ENCODE measurements at places on chromosomes 5 and 9. TPM values are rescaled to one million over a fixed set of nuclear protein-coding genes. Genes with fewer than 3 reads are reported as not detected.

DNA sequence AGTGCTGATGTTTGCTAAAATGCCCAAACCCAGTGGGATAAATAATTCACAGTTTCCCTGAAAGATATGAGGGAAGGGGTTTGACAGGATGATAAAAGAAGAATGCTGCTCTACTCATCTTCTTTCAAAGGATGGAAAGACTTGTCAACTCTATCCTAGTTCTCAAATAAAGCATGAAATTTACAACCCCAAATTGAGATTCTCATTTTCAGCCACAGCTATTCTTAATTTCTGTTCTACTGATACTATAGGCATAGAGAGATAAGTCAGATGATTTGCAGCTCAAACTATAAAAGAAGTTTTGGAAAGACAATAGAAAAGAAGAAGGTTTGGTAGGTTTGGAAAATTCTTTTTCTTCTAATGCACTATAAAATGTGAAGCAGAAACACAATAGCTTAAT lies 542.6 kb downstream of the CSNK1G3 start:
- DNase-seq: no peak

DNA sequence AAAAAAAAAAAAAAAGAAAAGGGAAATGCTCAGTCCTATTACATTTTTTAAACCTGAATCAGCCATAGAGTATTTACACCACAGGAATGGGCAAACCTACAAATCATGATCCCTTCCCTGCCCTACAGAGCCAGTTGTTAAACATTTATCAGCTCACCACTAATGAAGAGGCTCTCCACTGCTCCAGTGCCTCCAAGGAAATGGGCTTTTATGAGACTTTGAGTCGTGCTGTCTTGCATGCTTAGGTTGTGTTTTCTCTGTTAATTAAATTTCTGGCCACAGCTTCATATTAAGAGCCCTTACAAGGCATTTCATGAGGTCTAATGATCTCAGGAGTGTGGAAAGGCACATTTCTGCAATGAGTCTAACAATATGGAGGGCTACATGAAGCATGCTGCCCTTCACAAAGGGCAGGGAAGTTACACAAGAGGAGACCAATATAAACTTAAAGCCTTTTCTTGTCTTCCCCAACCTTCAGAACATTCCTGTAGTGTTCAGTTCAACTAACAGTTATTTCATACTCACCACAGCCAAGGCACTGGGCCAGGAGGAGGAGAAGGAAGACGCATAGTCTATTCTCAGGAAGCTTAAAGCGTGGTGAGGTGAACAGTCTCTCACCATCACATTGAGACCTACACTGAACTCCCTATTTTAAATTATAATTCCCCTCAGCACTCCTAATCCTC lies 140.1 kb upstream of the ABCA1 start:
- no peak for DNase-seq

DNA sequence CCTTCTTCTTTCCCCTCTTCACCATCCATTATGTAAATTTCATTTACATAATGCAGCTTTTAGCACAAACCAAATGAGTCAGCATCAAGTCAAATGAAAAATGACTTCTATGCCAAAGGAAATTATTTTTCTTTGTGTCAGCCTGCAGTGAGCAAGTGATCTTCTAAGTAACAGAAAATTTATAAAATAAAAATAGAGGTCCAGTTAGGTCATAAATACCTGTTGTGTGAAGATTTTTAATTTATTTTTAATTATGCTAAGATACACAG lies 16.7 kb upstream of the THG1L start:
- no peak for DNase-seq

- no peak for DNase-seq
Observed at GRCh38 chr5:509611-510185, 14.6 kb downstream of the SLC9A3 start.

- DNase-seq: no peak
Observed at GRCh38 chr5:94793816-94794198, 175.3 kb downstream of the SLF1 start.

GRCh38 chr9:22590336-22591033 lies 143.9 kb downstream of the DMRTA1 start:
- DNase-seq: no peak

DNA sequence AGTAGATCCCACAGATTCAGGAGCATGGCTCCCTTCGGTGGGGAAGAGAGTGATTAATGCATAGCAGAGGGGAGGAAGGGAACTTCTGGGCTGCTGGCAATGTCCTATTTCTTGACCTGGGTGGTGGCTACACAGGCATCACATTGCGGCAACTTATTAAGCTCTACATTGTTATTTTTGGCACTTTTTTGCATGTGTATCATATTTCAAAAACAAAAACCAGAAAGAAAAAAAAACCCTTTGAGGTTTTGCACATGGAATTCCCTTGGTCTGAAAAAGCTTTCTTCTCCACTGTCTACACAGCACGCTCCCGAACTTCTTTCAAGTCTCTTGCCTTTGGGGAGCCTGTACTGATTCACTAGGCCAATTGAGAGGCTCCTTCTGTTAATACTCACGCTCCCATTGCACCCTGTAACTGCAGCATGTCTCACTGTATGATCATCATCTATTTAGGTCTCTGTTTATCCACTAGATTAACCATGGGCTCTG lies 25.1 kb downstream of the CEMIP2 start:
- DNase-seq: no peak

DNA sequence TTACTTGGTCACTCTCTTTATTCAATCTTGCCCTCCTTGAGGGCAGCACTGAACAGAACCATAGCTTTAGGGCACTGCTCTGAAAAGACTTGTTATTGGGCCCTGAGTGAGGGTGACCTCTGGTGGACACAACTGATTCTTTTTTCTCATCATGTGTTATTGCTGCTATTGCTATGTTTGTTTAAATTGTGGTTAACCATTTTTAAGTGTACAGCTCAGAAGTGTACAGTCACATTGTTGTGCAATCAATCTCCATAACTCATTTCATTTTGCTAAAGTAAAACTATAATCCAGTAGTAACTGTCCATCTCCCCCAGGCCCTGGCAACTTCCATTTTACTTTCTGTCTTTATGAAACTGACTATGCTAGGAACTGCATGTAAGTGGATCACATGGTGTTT lies 351.1 kb upstream of the RIOK2 start:
- DNase-seq: no peak

- no peak for DNase-seq
Observed at GRCh38 chr5:110686270-110686669, 40.2 kb downstream of the TMEM232 start.

GRCh38 chr5:94463739-94464138 lies 154.7 kb downstream of the KIAA0825 start:
- DNase-seq: no peak

DNA sequence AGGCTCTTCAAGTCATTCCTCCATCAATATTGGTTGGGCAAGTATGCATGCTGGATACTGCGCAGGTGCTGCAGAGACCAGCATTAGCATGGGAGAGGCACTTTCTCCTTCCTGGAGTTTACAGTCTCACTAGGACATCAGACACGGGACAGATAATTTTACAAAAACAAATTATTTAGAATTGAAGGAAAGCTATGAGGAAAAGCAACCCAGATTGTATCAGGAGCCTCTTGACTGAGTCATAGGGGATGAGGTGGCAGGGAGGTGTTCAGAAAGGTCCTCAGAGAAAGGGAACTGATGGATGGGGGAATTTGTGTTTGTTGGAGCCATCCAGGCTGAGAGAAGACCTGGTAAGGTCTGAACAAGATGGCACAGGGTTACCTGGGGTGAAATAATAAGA lies 24.5 kb upstream of the RAB14 start:
- DNase-seq: no peak

DNA sequence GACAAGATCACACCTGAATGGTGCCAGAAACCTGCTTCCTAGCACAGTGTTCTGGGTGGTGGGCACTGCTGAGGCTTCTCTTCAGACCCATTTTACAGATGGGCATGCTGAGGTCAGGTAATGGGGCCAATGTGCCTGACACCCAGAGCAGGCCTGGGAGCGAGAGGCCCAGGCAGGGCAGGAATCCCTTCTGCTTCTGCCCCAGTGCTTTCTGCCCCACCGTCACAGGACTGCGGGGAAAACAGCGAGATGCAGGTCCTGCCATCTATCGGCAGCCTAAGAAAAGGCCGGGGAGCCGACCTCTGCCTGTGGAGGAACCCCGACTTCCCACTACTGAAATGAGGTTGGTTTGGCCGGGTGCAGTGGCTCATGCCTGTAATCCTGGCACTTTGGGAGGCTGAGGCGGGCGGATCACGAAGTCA lies 22.8 kb upstream of the RNU6ATAC start:
- no peak for DNase-seq

- DNase-seq: no peak
Observed at GRCh38 chr9:117188394-117188793, 226.5 kb downstream of the ASTN2 start.

GRCh38 chr9:120893611-120894307 lies 16.8 kb upstream of the PHF19 start:
- DNase-seq: no peak

GRCh38 chr5:178110511-178110910 lies 2.8 kb upstream of the N4BP3 start:
- DNase-seq: no peak

DNA sequence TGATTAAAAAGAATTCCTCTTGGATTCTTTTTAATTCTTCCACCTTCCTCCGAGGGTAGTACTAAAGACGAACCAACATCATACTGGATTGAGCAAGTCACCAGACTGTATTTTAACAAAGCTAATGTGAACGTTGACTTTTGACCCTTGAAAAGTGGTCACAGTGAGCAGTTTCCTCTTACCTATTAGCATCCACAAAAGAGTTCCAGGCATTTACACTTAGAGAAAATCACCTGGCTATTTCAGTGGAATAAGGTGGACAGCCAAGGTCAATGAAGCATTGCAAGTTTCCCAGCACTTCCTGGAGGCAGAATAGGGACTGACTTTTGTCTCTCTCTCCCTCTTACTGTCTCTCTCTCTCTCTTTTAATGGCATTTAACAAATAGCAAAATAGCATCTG lies 145.1 kb upstream of the DAB2 start:
- no peak for DNase-seq

GRCh38 chr5:167642779-167643517 lies 648.5 kb upstream of the WWC1 start:
- DNase-seq: no peak

The PCDHGC5 gene
- total RNA-seq: not detected

The PRDM9 gene
- total RNA-seq: not detected

The PIP5KL1 gene
- 1.1 TPM for total RNA-seq

The SLC27A6 gene
- total RNA-seq: not detected

The EIF4E1B gene
- total RNA-seq: not detected

The PLEKHG4B gene
- total RNA-seq: not detected

The WDR38 gene
- total RNA-seq: not detected

The RETREG1 gene
- 22.4 TPM for total RNA-seq

The ERGIC1 gene
- total RNA-seq: 47.4 TPM

The TRAF1 gene
- total RNA-seq: 138 TPM
